Fibroblast of skin of abdomen (primary cell): ENCODE measurements at places on chromosomes 2 and 18.
A peak's percentile ranks its signal among the peaks of the same experiment; 100 is the strongest.

GRCh38 chr2:133953524-133953923 lies 300.3 kb upstream of the MGAT5 start:
- DNase-seq: no peak

DNA sequence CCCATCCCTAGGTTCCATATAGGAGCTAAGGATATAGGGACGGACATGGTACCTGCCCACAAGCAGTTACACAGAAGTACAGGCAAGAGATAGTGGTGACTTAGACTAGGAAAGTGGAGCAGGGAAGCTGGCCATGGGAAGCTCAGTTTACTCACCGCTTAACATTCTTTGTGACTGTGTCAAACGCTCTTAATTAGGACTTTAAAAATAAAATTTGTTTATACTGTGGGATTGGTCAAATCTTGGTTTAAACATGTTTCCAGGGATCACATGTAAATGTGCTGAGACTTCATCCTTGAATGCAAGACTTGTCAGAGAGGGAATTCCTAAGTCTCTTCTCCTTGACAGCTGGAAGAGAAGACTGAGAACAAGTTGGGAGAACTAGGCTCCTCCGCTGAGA lies 107.3 kb downstream of the MTCL1 start:
- peak; percentile 54 for DNase-seq

DNA sequence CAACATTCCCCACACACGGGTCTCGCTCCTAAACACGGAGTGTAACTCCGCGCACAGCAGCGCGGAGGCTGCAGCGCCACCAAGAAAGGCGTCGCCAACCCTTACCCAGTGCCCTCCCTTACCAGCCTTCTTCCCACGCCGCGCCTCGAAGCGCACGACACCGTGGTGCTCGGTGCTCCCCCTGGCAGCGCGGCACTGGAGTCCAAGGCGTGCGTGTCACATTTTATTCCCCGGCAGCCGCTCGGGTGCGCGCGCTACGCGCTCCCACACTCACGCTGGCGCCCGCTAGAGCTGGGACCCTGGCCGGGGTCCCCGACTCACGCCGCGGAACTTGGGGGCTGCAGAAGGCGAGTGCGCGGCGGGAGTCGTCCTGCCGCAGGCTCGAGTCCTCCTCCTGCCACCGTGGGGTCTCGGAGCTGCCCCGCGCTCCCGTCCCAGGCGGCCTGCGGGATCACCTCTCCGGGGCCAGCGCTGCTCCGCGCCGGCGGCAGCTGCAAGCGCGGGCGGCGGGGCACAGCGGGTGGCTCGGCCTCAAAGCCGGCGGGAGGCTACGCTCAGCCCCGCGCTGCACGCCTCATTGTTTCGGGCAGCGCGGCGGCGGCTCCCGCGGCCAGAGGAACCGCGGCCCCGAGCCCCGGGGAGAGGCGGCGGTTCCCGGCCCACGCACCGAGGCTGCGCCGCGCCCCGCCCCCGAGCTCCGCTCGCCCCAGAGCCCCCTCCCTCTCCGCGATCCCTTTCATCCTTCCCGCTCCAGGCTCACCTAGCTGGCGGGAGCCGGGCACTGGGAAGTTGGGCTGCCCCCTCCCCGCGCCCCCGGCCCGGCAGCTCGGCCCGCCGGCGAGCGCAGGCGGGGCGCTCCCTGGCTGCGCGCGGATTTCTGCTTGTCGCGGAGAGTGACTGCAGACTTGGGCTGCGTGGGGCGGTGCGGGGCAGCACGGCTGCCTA lies at the start of gene ST6GAL2:
Gene ST6GAL2 (minus strand): TSS at position 197 of the 945 bp plus-strand sequence. CDS start 42,190 bp downstream, outside the sequence.
- DNase-seq: peak; percentile 26

GRCh38 chr2:168635065-168635577 lies 167.3 kb upstream of the NOSTRIN start:
- DNase-seq: peak; percentile 79

DNA sequence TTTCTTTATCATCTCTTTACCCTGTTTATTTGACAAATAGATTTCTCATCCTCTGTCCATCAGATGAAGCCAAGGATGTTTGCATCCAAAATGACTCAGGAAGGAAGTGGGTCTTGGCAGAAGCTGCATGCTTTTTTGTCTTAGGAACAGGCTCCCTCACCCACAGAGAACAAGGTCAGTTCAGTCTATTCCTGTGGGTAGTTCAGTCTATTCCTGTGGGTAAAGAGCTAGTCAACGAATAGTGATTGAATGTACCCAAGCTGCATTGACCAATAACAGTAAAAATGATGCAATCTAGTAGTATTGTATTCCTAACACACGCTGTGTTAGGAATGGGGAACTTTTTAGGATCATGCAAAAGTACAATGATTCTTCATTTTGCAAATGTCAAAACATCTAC lies 290.8 kb upstream of the TANK start:
- peak; percentile 95 for DNase-seq

DNA sequence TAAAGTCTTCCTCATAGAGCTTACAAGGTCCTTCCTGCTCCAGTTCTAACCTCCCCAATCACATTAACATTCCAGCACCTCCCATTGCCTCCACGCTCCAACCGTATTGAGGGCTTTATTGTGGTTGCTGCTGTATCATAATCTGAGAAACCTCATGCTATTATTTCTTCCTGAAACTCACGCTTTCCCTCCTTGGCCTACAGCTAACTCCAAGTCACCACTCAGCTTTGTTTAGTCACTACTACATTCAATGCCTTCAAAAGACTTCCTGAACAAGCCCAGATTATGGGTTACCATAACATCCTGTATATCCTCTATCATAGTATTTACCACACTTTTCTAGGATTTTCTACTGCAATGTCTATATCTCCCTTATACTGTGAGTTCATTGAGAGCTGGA lies 230.4 kb downstream of the IKZF2 start:
- no peak for DNase-seq

DNA sequence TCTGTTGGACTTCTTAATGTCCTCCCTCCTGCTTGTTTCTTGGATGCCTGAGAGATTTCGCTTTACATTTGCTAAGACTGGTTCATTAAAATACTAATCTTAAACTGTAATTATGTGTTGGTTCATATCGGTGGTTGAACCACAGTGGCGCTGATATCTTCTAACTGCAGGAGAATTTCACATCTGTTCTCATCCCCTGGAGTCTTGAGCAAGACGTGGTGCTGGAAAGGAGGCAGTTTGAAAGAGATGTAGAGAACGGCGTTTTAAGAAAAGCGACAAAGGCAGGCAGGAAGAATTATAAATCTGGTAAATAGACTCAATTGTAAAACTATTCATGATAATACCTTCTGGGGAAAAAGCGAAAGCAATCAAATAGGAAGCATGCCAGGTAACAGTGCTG lies 79.5 kb downstream of the NXPH2 start:
- DNase-seq: no peak

DNA sequence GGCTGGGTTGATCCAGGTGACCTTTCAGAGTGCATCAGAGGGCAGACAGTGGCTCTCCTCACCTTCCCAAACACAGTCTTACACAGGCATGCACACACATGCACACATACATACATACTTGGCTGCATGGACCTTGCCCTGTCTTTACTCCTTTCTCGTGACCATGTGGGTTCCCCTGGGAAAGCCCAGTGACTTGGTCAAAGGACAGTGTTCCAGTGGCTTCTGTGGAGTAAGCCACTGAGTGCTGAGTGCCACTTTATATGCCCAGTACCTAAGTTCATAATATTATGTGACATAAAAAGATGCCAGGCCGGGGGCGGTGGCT lies 249.4 kb downstream of the MYCN start:
- no peak for DNase-seq

GRCh38 chr2:112048887-112049286 lies 6.2 kb upstream of the TMEM87B start:
- peak; percentile 47 for DNase-seq

DNA sequence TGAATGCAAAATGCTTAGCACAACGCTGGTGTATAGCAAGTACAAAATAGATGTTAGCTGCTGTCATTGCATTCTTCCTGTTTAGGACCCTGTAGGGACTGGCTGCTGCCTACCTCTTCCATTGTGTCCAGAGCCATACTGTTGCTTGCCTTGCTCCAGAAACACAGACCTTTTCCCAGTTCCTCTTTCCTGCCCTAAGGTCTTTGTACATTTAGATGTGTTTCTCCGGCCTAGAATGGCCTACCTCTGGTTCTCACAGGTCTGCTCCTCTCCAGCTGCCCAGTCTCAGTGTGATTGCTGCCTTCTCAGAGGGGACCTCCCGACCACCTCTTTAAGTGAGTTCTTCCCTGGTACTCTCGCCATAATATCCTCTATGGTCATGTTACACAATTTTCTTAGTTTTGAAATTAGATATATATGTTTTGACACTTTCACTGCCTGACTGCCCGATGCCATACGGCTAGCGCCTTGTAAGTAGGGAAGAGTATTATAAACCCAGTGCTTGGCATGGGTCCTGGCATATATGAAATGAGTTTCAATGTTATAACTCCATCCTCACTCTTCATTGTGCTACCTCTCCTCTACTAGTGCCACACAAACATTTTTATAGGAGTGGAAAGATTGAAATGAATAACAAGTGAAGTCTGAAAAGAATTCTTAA lies 48.3 kb downstream of the RFTN2 start:
- no peak for DNase-seq

- peak; percentile 100 for DNase-seq
Measured at GRCh38 chr2:172253190-172254052, 150.7 kb upstream of the DLX2 start.

GRCh38 chr2:65390134-65390533 lies 42.3 kb downstream of the SPRED2 start:
- DNase-seq: no peak

GRCh38 chr2:114922076-114922475 lies 479.6 kb downstream of the DPP10 start:
- no peak for DNase-seq

GRCh38 chr2:98157557-98157956 lies 70.6 kb downstream of the VWA3B start:
- no peak for DNase-seq

DNA sequence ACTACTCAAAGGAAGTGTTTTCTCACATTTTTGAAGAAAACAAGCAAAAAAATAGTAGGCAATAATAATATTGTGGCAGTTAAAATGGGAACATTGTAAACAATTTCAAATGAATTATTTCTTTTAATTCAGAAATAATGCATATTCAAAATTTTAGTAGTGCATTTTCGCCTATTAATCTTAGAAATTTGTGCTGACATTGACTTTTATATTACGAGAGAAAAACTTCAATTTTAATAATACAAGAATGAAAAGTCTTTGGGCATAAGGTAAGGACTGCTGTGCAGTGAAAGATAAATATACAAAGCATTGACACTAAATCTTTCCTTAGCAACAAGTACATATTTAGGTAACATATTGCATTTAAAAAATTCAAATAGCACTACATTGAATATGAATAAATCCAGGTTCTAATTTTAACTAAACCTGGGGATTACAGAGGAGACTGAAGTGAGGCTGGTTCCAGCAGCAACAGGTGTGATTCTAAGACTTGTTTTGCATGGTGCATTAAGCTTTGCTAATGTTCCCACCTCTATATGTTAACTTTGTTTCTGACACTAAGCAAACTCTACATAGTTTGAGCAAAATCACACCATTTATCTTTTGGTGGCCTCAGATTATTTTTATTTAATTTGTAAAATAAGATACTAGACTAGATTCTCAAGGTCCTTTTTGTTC lies 40.5 kb downstream of the CALCRL start:
- no peak for DNase-seq

DNA sequence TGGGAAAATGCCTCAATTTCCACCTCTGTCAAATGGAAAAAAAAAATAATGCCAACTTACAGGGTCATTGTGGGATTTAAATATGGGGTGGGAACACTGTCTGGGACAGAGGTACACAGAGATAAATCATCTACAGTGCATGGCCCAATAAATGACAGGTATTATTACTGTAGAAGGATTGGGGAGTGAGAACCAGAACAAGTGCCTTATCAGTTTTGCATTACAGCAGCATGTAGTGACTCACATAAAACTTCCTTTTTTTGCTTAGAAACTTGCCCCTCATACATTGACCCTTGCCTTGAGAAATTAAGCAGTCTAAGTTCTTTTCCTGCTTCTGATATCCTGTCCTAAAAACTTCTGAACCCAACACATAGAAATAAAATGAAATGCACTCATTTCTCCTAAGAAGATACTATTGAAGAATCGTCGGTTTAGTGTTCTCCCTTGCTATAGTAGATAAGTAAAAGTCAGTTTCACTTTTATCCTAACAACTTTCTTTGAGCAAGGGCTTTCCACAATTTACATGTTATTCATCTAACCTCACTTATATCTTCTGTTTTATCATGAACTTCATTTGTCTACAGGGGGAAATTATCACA lies 121.0 kb upstream of the HAAO start:
- no peak for DNase-seq

DNA sequence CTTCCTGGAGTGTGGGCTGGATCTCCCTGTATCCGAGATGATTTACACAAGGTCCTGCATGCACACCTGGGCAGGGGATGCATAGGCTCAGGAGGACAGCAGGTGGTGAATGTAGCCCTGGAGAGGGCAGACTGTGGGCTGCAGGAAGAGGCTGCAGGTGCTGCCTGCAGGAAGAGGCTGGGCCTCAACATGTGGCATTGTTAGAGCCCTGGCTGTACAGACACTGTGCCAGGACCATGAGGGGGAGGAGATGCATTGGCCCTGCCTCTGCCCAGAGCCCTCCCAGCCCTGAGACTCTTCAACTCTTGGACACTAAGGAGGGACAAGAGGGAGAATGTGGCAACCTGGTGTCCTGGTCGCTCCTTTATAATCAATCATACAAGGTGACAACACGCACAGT lies 392.8 kb downstream of the TNS1 start:
- DNase-seq: no peak

DNA sequence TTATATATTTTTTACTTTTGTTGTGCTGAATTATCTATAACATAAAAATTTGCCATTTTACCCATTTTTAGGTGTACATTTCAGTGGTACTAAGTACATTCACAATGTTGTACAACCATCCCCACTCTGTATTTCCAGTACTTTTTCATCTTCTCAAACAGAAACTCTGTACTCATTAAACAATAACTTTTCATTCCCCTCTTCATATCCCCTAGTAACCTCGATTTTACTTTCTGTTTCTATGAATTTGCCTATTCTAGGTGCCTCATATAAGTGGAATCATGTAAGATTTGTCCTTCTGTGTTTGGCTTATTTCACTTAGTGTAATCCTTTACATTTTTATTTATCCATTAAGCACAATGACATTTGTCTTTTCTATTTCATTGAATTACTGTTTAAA lies 51.3 kb downstream of the GTF2A1L start:
- no peak for DNase-seq

DNA sequence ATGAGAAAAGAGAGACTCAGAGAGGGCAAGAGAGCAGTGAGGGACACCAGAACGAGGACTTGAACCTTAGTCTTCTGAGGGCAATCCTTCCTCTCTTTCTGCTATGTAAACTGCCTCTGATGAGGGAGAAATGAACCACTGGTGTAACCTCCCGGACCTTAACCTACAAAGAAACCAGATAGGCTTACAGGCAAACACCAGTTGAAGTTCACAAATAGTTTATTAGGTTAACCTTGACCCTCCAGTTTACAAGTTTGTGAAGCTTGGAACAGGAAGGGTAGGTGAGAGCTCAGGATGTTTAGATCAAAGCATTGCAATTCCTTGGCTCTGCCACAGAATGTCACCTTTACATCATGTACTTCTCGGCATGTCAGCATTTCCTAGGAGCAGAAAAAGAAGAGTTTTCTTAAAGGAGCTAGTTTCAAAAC lies 486.4 kb upstream of the SPRED2 start:
- DNase-seq: no peak

- DNase-seq: no peak
Measured at GRCh38 chr2:105842555-105842954, 97.8 kb downstream of the NCK2 start.
